D721Med (cell line): ENCODE measurements at places on chromosomes 3 and 15.

- no peak for DNase-seq
Observed at GRCh38 chr3:128496602-128497304, 3.8 kb upstream of the GATA2 start.

DNA sequence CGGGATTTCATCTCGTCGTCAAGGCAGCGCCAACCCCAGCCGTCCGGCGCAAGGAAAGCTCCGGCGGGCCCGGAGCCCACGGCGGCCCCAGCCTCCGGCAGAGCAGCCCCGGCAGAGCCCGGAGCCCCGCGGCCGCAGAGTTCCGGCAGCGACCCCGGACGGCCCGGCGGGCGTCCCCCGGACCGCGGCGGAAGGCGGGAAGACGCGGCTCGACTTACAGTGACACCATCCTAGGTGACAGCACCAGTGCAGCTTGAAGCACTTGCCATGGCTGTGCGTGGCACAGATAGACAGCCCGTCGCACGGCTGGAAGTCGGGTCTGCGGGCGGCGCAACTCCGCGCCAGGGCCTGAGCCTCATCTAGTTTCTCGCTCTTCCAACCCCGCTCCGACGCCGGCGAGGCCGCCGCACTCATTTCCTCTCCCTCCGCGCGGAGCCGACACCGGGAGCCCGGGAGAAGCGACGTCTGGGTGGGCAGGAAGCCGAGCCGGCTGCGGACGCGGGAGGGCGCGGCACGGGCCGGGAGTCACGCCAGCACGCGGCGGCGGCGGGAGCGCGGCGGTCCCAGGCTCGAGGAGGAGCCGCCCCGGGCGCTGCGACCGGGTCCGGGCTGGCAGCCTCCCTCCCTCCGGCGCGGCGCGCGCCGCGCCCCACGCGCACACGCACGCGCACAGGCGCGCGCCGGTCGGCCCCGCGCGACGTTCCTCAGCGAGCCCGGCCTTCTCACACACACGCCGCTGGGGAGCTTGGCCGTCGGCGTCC is at the start of gene C3orf70:
TSS of gene C3orf70 (minus strand) at position 651 of the 761 bp plus-strand sequence. CDS start at position 414, 237 bp downstream.
- DNase-seq: peak; percentile 59

- DNase-seq: no peak
Observed at GRCh38 chr15:89998141-89998661, 2.9 kb upstream of the ZNF710 start.

- DNase-seq: no peak
Observed at GRCh38 chr3:181276358-181276896, 286.9 kb upstream of the DNAJC19 start.

DNA sequence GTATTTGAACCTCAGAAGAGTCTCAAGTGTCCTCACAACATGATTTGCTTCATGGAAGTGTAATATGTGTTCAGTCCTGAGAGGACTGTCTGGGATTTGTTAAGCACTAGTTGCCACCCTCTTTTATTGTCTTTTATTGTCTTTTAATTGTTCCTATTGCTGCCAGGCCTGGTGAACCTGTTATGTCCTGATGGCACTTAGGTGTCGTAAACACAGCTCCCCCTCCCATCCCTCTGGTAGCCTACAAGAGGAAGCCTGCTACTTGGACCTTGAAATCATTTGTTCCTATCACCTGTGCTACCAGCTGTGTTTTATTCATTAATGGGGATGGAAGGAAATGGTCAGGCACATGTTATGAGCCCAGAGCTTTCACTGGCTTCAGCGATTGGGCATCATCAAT is 19.3 kb downstream of the CCNB2 start:
- DNase-seq: no peak

- no peak for DNase-seq
Observed at GRCh38 chr3:116007000-116007399, 383.7 kb downstream of the GAP43 start.

GRCh38 chr3:32146746-32147211 is 40.4 kb downstream of the GPD1L start:
- no peak for DNase-seq

GRCh38 chr3:178382449-178383061 is 153.7 kb upstream of the KCNMB2 start:
- DNase-seq: no peak

- no peak for DNase-seq
Observed at GRCh38 chr3:156098437-156099035, 21.8 kb upstream of the KCNAB1 start.

- no peak for DNase-seq
Observed at GRCh38 chr3:118782755-118783202, 251.9 kb downstream of the IGSF11 start.

GRCh38 chr3:52682016-52682415 is 3.7 kb downstream of the PBRM1 start:
- no peak for DNase-seq

GRCh38 chr15:98727115-98728040 is 79.0 kb downstream of the IGF1R start:
- no peak for DNase-seq

- DNase-seq: no peak
Observed at GRCh38 chr15:68375191-68375631, 56.8 kb downstream of the ITGA11 start.

DNA sequence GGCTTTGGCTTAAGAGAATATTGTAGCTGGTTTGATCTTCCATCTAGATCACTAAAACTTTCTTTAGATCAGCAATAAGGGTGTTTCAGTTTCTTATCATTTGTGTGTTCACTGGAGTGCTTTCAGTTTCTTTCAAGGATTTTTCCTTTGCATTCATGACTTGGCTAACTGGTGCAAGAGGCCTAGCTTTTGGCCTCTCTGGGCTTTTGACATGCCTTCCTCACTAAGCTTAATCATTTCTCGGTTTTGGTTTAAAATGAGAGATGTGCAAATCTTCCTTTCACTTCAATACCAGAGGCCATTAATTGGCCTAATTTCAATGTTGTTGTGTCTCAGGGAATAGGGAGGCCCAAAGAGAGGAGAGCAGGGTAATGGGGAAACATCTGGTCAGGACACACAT is 30.3 kb upstream of the CCNB2 start:
- no peak for DNase-seq

DNA sequence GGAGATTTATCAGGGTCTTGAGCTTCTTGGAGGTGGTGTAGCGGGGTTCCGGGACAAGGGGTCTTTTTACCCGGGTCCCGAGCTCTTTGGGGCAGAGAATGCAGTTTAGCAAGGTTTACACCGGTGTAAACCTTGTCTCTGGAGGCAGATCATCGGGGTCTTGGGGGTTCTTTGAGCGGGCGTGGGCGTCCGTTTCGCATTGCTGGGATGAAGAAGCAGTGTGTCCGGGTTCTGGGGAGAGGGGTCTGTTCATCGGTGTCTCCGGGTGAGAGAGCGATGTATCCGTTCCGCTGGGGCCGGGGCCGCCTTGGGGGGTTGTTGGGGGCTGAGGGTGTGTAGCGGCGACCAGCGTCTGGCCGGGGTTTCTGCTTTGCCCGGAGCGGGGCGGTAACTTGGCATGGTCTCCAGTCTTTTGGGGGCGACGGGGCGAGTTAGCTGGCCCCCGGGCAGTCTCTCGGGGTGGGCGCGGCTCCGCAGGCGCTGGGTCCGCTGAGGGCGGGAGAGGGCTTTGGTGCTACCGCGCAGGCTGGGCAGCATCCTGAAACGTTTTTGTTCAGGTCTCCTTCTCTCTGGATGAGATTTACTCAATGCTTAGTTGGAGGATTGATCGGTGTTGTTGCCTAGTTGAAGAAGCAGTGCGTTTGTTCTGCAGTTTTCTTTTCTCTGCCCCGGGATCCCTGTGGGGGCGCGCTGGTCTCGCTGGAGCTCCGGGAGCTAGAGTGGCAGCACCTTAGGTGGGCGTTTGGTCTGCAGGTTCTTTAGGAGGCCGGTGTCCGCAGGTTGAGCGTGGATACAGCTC is 843 bp downstream of the GLCE start:
- no peak for DNase-seq

- DNase-seq: no peak
Observed at GRCh38 chr3:191649626-191650025, 188.7 kb downstream of the PYDC2 start.

GRCh38 chr3:70947579-70947978 is 635.1 kb upstream of the MDFIC2 start:
- no peak for DNase-seq

DNA sequence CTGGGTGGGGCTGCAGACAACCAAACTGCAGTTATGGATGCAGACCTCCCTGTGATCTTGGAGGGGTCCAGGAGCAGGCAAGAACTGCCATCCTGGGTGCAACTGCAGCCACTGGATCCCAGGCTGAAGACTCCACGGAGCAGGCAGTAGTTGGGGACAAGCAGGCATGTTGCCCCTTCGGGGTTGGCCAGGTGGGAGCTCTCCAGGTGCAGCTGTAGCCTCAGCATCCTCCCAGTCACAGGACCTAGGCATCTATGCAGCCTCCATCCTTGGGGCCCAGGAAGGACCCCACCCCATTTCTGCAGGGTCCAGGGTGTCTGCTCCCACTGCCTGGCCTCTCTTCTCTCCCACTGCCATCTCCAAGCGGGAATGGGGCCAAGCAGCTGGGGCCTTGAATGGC is 322.2 kb upstream of the RBMS3 start:
- no peak for DNase-seq

DNA sequence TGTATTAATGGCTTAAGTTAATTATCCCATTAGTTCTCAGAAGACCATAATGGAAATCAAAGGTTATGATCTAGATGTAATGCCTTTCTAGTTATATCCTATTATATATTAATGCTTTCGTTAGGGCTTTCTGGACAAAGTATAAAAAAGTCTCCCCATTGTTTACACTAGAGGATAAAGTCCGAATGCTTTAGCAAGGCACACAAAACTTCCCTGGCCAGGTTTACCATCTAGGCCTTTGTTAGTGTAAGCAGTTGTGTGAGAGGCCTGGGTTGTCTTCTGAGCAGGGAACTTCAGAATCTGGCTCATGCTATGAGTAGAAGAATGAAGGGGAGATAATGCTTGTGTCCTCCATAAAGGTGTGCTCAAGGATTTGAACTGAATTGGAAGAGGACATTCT is 106.3 kb upstream of the MEIS2 start:
- no peak for DNase-seq

DNA sequence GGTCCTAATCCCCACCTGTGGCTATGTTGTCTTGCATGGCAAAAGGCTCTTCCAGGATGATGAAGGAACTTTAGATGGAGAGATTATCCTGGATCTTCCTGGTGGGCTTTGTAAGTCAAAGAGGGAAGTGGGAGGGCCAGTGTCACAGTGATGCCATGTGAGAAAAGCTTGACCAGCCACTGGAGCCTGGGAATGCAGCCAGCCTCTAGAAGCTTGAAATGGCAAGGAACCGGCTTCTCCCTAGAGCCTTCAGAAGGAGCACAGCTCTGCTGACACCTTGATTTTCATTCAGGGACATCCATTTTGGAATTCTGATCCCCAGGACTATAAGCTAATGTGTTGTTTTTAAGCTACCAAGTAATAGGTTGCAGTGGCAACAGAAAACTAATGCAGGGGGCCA is 58.3 kb downstream of the CLEC3B start:
- DNase-seq: no peak

- DNase-seq: no peak
Observed at GRCh38 chr3:181487236-181487978, 224.3 kb upstream of the SOX2 start.

DNA sequence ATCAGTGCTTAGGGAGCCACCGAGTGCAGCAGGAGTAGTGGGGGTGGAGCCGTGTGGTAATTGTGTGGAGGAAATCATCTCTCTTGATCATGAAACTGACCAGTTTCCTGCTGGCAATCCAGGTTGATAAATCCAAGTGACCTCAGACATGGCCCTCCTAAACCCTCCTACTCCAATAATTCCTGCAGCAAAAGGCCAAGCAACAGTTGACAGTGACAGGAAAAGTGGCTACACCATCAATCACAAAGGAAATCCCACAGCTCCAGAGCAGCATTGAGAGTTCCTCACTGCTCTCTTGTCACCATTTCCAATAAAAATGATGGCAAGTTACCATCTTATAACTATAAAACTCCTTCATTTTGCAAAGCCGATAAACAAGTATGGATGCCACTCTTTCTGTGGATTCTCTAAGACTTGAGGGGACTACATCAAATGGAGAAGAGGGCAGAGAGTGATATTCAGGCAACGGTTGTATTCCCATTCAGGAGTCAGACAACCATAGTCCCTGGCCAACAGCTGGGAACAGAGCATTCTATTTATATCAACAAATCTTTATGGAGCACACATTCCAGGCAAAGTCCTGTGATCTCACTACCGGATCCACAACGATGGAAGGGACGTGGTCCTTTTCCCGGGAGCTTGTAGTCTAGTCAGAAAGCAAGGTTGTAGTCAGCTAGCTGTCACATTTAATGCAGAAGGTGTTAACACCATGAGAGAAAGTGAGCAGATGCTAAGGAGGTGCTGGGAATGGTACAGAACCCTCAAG is 312.5 kb upstream of the CTNNB1 start:
- DNase-seq: no peak

DNA sequence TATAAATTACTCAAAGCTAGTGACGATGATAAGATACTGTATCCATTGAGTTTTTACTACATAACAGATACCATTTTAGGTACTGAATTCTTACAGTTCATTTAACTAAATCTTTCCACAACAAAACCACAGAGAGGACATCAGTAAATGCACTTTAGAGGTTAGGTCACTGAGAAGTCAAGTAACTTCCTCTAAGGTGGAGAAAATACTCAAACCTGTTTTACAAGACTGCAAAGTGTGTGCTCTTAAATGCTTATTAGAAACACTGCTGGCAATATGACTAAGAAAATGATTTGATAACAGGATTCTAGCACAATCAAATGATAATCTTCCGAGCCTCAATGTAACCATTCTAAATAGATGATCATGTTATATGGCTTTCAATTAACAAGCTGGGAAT is 99.4 kb downstream of the UBE3A start:
- no peak for DNase-seq

DNA sequence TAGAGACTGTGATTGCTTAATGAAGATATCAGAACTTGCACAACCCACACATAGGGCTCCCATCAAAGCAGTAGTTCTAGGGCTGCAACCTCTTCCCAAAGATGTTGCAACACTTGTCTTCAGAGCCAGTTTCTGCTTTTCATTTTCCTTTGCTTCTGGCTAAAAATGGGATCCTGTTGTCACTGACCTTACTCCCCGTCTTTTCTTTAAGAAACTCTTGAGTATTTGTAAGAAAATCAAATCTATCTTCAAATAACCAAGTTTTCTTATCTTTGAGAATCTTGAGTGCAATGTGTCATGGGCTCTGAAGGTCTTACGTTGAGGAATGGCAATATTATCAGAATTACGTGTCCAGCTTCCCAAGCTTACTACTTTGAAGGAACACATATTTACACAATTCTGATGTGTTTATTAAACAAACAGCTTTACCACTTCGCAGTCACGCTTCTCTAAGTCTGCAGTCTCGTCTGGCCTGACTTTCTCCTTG is 24.1 kb downstream of the CACNA1D start:
- DNase-seq: no peak

- no peak for DNase-seq
Observed at GRCh38 chr3:156675830-156676767, 1.7 kb downstream of the TIPARP start.

DNA sequence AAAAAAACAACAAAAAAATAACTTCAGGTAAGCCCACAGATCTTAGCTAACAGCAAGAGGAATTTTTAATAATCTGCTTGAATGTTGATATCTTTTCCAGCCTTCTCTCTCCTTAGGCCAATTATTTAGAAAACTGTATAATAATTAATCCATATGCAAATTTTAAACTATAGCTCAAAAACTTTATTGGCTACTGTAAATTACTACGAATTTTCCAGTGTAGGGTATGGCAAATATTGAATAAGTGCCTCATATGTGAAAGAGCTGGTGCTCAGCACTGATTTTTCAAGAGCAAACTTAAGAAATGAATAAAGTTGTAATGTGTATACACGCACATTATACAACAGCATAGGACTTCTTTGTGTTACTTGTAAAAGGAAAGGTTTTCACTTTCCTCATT is 123.0 kb downstream of the TFDP2 start:
- DNase-seq: no peak
